Myocyte (in vitro differentiated cells): ENCODE measurements at places on chromosomes 7 and 10.
A peak's percentile ranks its signal among the peaks of the same experiment; 100 is the strongest.

DNA sequence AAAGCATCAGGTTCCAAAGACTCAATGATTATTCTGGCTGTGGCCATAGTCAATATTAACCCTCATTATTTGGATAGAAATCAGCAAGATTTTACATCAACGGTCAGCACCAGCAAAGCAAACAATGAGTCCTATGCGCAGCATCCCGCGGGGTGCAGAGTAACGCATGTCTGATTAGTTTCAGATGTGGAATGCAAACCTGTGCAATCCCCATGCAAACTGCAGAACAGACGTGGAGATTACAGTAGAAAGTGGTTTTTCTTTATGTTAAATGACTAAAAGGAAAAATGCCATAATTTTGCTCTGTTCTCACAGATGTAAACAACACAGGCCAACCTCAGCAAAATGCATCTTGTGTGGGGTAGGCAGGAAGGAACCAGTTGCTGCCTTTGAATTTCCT, 258.1 kb upstream of the GRB10 start:
- DNase-seq: no peak

DNA sequence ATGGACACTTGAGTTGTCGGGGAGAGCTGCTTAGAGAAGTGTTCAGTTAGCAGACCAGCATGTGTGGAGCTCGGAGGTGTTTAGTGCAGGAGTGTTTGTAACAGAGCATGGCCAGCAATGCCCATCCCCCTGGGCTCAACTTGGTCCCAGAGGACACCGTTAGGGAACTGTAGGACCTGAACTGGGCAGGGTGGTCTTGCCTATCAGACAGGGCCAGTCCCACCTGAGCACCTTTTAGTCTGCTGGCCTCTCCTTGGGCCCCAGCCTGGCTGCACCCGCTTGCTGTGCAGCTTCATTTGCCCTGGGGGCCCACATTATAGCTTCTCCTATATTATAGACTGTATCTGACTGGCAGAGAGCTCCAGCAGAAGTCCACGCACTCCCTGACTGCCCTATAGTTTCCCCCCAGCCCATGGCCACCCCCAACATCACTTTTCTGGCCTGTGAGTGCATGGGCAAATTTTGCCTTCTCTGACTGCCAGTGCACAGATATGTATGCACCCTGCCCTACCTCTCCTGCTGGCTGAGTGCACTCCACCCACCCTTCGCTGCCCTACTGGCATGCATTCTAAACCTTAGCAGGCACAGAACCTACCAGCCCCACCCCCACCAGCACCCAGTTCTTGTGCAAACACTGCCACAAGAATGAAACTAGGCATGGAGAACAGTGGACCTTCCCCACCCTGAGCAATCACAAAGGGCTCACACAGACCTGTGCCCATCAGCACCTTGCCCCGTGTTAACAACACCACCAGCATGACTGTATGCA, 1030.6 kb upstream of the GHITM start:
- no peak for DNase-seq

- no peak for DNase-seq
Measured at GRCh38 chr10:76769582-76769981, 868.0 kb downstream of the KCNMA1 start.

DNA sequence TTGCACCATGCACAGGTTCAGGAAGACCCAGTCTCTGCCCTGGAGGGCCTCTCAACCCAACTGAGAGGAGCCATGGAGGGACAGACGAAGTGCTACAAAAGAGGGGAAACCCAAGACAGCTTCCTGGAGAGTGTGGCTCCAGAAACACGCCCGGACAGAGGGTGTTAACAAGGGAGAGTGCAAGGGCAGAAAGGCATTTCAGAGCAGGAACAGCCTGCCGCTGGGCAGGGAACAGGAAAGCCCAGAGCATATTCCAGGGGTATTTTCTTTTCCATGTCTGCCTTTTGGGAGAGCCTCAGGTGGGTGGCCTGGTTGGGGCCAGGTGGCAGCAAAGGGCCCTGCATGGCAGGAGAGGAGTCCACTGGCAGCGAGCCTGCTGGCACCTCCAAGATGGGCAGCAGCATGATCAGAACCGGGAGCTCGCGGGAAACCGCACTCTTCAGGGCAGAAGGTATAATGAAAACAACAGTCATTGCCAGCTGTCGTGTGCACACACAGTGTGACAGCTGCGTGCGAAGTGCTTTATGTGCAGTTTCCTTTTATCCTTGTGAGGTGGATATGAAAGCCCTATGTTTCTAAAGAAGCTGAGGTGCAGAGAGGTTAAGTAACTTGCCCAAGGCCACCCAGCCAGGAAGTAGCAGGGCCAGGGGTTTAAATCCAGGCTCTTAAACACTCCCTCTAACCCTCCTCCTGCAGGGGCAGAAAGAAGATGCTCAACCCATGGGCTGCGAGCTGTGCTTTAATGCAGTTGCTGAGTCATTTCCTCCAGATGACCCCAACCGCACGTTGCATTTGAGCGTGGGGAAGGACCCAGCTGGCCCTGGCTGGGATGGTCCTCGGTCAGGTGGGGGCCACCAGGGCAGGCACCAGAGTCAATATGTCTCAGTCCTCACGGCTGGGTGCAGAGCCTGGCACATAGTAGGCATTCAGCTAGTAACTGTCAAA, 128.6 kb downstream of the OAT start:
- peak; percentile 61 for DNase-seq

- DNase-seq: no peak
Measured at GRCh38 chr10:90561666-90562065, 296.2 kb downstream of the HTR7 start.

- DNase-seq: peak; percentile 65
Measured at GRCh38 chr10:102632394-102633111, 11.7 kb upstream of the TRIM8 start.

- DNase-seq: peak; percentile 55
Measured at GRCh38 chr10:42475168-42476098, 162.9 kb downstream of the ZNF33B start.

GRCh38 chr10:69914398-69915214, 112.9 kb downstream of the COL13A1 start:
- DNase-seq: peak; percentile 81

GRCh38 chr10:104895541-104895940, 254.5 kb downstream of the SORCS3 start:
- DNase-seq: no peak

DNA sequence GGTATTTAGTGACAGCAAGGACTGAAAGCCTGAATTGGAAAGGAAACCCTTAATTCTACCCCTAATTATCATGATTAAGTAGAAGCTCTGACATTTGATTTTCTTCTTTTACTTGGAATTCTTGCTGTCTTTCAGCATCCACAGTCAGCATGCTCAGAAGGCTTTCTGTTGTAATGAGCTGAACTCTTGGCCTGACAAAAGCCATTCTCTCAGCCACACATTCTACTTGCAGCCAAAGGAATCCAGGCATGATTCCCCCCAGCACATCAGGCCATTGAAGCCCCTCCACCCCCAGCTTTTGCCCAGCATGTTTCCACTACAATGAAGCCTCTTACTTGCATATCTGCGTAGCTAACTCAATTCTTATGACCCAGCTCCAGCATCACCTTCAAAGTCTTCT, 94.3 kb upstream of the FRMD4A start:
- DNase-seq: no peak

DNA sequence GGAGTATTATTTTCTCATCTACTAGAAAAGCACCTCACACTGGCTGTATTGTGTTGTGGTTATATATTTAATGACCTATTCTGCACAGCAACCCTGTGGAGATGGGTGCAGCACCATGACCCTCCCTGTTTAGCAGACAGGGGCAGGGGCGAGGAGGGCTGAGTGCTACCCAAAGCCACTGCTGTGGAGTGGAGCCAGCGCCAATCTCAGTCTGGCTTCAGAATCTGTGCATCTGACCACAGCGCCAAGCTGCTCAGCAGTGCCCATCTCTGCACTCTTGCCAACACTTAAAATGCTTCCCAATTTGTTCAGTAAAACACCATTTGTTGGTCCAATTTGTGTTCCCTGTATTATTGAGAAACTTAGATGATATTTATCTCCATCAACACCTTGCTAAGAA, 239.1 kb downstream of the ZMYND11 start:
- DNase-seq: no peak

- peak; percentile 83 for DNase-seq
Measured at GRCh38 chr10:62554632-62555199, 180.5 kb downstream of the ZNF365 start.

DNA sequence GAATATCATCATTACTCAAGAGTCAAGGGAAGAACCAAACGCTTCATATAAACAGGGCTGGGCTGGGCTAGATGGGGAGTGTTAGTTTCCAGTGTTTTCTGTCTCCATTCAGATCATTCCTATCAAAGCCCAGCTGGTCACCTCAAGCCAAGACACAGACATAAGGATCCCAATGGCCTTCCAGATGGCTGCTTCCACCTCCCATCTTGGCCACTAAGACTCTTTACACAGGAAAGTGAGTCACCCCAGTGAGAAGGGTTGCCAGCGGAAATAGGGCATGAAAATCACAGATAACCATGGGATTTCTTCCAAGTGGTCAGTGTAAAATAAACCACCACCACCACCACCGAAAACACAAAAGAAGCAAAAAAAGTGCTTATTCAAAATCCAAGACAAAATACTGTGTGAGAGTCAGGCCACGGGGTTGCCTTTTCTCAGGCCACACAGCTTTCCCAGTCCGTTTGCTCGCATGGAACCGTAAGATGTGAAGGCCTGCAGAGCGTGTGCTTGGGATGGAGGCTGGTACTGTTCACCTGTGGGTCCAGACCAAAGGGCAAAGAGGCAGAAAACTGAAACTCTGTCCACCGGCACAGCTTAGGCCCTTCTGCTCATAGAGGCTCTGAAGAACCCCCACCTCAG, 5.6 kb downstream of the PRSS2 start:
- DNase-seq: peak; percentile 9

- peak; percentile 65 for DNase-seq
Measured at GRCh38 chr7:91520645-91521044, 256.4 kb downstream of the FZD1 start.

DNA sequence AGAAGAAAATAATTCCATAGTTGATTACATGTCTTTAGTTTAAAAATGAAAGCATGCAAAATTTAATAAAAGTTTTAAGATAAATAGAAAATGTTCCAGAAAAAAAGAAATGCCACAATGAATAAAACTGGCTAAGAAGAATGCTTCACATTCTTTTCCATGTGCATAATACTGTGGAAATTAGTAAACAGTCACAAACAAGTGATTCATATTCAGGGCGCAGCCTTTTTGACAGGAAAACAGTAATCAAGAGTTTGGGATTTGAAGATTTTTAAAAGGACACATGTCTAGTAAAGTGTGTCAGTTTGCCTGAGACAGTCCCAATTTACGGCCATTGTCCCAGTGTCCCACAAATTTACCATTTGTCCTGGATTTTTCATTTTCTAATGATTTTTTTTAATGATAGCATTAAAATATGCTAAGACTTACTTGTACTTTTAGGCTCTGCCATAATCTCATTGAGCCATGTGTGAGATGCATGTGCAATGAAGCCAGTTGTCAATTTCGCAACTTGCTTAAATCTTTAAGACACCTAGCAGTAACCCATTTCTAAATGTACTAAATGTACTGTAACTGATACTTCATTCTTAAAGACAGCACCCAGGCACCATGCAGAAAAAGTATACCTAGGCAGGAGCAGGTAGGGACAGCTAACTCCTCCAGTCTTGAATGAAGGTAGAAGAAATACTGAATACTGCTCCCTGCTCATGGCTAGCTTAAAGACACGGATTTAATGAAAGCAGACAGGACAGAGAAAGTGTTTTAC, 46.9 kb downstream of the ZNF438 start:
- peak; percentile 55 for DNase-seq

DNA sequence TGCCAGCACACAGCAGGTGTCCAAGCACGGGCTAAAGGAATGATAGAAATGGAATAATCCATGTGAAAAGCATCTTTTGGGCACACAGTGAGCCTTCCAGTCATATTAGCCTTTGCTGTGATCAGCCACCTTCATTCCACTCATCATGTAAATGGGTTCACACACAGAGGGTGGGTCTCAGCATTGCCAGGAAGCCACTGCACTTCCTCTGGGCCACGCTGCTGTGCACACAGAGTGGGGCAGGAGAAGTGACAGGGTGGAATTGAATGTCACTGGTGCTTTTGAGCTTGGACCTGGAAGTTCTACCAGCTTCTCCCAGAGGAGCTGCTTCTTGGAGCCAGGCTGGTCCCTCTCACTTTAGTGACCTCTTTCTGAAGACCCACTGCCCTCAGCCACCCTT, 203.5 kb downstream of the USP6NL start:
- no peak for DNase-seq

GRCh38 chr10:59668096-59668495, 41.6 kb downstream of the SLC16A9 start:
- no peak for DNase-seq

DNA sequence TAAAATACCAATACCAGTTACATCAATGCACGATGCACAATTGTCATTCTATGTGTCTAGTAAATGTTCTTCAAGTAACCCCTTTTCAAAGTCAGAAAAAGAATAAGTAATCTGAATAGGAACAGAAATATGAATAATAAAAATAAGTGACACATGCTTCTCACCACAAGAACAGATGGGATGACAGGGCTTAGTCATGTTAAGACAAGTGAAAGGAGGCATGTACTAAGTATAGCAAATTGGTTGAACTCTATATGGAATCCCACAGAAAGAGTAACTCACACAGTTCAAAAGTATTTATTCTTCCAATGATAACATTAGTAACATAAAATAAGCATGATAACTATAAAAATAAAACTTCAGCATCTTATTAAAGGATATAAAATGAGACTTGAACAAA, 100.9 kb upstream of the TAS2R16 start:
- DNase-seq: peak; percentile 90

GRCh38 chr7:115137816-115138215, 215.9 kb downstream of the MDFIC start:
- DNase-seq: no peak

- no peak for DNase-seq
Measured at GRCh38 chr10:99374972-99375371, 45.8 kb downstream of the CNNM1 start.

- peak; percentile 80 for DNase-seq
Measured at GRCh38 chr7:155918720-155919390, 106.6 kb upstream of the SHH start.

DNA sequence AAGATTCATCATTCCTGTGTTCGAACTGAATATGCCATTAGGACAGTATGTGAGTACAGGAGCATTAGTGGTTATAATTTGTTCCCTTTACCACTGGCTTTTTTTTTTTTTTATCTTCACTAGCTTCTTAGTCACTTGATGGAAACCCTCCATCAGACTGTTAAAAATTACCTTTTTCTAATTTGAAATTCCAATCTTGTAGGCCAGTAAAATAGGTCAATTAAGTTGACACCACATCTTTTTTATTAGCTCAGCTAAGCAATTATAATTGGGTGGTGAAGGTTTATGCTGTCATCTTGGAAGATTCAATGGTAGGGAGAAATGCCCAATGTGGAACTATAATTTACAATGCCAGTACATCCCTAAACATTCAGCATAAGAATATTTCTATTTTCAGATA, 6.1 kb downstream of the NRCAM start:
- DNase-seq: no peak
